ENCODE measurements at places on chromosomes 11 and 22. TPM values are rescaled to one million over a fixed set of nuclear protein-coding genes. Genes with fewer than 3 reads are reported as not detected.
A peak's percentile ranks its signal among the peaks of the same experiment; 100 is the strongest.

DNA sequence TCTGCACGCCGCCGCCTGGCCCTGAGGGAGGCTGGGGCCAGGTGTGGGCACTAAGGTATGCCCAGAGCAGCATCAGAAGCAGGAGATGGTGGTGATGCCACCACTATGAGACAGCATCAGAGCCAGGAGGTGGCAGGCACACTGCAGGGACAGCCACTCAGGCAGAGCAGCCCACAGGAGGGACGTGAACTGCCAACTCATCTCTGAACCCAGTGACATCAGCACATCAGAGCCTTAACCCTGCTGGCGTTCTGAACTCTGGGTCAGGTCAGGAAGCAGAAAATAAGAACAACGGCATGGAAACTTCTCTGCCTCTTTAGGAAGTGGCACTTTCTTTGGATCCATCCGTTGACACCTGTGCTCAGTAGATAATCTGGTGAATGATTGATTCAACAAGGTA is 14.7 kb upstream of the IFT27 start:
- DNase-seq, result peak; percentile 4

DNA sequence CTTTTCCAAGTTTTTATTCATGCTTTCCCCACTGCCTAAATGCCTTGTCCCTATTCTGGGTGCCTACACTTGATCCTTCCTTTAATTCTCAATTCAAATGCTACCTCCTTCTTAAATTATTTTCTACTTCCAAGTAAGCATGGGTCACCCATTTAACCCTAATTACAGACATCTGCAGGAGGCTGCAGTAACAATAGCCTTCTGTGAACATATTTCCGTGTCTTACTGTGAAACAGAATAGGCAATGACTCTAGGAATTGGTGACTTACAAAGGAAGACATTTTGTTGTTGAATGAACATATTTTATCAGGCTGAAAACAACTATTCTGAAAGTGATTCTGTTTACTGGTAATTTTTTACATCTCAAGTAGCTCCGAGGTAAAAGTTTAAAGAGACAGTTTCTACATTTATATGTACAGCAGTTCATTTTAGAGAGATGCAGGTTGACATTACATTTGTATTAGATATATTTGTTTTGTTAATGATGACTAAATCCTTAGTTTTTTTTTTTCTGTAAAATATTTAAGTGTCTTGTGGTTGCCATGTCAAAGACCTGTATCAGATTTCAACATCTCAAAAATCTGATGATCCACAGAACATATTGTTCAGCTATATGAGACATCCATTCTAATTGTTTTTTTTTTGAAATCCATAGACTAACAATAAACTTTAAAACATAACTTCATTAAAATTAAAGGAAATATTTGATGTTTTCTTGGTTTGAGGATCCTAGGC is 316.8 kb downstream of the CASP12 start:
- no peak for DNase-seq

GRCh38 chr11:111726301-111726713 is 39.9 kb downstream of the PPP2R1B start:
- DNase-seq, result no peak

GRCh38 chr11:37905707-37906417 is 1307.8 kb upstream of the RAG2 start:
- peak; percentile 14 for DNase-seq

APOC3 gene
- not detected for total RNA-seq

GRCh38 chr22:24486501-24486921 is 8.6 kb upstream of the UPB1 start:
- no peak for DNase-seq

GRCh38 chr11:106624377-106624776 is 393.9 kb downstream of the GUCY1A2 start:
- no peak for DNase-seq

- DNase-seq, result no peak
These were observed 34.4 kb upstream of the LRRC10B start for GRCh38 chr11:61474013-61474643.

GRCh38 chr11:13348305-13348704 is 70.7 kb downstream of the BMAL1 start:
- DNase-seq, result no peak

DNA sequence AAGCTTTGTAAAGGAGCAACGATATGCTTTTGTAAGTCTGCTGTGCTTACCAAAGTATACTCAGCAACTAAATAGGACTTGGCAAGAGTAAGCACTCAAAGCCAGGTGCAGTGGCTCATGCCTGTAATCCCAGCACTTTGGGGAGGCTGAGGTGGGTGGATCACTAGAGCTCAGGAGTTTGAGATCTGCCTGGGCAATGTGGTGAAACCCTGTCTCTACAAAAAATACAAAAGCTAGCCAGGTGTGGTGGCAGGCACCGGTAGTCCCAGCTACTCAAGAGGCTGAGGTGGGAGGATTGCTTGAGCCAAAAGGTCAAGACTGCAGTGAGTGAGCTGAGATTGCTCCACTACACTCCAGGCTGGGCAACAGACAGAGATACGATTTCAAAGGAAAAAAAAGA is 67.5 kb downstream of the PAK1 start:
- DNase-seq, result no peak

- DNase-seq, result no peak
These were observed 19.3 kb upstream of the SYT7 start for GRCh38 chr11:61599968-61600710.

- DNase-seq, result no peak
These were observed 34.5 kb downstream of the METTL15 start for GRCh38 chr11:28142724-28143123.

NEFH gene
- not detected for total RNA-seq

- peak; percentile 38 for DNase-seq
These were observed 25.8 kb downstream of the KCNC1 start for GRCh38 chr11:17760102-17761029.

DNA sequence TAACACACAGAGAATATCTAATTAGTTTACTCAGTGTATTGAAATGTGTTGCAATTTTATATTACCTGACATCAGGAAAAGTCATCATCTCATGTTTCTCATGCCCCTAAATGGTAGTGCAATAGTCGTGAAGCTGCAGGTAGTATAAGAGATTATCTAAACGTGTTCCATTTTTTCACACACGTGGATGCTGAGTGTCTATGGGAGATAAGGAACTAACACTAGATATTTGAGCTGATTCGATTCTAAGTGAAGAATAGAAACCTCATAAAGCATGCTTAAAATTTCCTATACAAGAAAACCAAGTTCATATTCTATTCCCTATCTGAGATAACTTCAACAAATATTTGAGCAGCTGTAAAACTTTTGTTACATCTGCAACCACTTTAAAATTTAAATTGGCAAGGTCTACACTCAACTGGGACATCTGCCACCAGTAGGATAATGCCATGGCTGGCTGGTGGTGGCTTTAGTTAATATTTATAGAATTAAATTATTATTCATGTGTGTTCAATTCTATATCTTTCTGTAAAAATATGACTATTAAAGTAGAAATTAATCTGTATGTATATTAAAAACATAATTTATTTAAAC is 388.8 kb downstream of the LUZP2 start:
- no peak for DNase-seq

DNA sequence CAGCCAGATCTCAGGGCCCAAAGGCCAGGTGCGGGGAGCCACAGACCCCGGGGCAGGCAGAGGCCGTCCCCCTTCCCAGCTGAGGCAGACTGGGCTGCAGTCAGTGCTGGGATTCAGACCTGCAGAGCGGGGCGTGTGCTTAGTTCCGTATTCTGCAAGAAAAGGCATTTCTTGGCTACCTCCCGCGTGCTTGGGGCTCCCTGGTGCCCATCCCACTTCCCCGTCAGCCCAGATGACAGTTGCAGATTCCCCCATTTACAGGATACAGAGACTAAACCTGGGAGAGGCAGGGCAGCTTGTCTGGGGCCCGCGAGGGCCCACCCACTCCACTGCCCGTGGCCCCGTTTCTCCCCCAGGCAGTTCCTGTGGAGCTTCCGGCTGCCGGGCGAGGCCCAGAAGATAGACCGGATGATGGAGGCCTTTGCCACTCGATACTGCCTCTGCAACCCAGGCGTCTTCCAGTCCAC is 18.3 kb downstream of the CYTH4 start:
- DNase-seq, result no peak

GRCh38 chr11:112478806-112479205 is 218.1 kb upstream of the PLET1 start:
- DNase-seq, result no peak

- DNase-seq, result peak; percentile 75
These were observed 533 bp downstream of the ELF5 start for GRCh38 chr11:34512840-34513681.

PCSK7 gene
- total RNA-seq, result 14.1 TPM

DNA sequence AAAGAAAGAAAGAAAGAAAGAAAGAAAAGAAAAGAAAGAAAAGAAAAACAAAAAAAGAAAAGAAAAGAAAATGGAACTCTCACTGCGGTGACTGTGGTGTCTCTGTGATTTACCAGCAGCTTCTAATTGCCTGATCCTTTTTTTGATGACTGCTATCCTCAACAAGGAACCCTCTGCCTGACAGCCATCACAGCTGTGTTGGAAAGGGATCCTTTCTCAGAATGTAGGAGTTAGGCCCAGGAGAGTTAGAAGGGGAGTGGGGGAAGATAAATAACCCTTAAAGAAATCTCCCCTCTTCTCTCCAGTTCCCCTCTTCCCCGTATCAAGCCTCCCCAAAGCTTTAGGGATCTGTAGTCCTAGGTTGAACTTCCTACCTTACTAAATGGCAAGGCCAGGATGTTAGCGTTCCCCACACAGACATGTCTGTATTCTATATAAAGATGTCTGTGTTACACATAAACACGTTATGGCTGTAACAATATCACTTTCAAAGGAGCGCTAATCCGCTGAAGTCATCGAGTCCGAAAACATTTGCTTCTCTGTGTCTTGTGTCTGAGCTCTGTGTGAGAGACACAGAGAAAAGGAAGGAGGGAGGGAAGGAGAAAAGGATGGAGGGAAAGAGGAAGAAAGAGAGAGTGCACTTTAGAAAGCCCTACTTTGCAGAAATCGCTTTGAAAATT is 26.8 kb upstream of the WT1 start:
- DNase-seq, result no peak

PIWIL4 gene
- not detected for total RNA-seq

GRCh38 chr11:111001986-111002611 is 243.4 kb upstream of the POU2AF2 start:
- DNase-seq, result peak; percentile 16

DNA sequence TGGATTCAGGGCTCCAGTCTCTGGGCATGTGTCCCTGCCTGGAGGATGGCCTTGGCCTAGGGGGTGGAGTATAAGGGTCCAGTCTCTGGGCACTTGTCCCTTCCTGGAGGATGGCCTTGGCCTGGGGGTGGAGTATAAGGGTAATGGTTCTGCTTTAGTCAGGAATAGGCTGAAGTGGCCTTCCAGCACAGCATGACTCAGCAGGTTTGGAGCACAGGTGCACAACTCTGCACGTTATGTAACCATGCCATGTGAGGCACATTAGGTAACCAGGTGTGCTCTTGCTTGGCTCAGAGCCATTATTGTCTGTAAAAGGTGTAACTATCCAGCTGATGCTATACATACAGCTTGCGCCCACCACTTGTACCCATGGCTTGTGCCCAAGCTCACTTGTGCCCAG is 48.4 kb upstream of the POLD3 start:
- DNase-seq, result no peak

PLA2G3 gene
- total RNA-seq, result not detected

SGSM1 gene
- not detected for total RNA-seq

- peak; percentile 74 for DNase-seq
These were observed 206.4 kb upstream of the E2F8 start for GRCh38 chr11:19447150-19447566.

SLC22A25 gene
- not detected for total RNA-seq

DNA sequence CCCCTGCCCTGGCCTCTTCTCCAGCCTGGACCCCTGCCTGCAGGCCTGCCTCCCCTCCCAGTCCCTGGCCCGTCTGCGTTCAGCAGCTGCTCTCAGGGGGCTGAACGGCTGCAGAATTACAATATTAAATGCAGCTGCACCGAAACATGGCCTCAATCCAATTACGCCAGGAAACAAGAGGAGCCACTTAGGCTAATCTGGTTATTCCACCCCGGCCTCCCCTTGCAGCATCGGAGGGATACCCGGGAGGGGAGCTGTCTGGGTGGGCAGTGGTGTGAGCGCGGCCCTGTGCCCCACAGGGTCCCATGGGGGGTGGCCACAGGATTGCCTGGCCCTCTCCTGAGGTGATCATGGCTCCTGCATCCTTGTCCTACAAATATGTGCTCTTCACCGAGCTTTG is 42.6 kb downstream of the FLRT1 start:
- DNase-seq, result no peak

TRIM49D2 gene
- total RNA-seq, result not detected

DNA sequence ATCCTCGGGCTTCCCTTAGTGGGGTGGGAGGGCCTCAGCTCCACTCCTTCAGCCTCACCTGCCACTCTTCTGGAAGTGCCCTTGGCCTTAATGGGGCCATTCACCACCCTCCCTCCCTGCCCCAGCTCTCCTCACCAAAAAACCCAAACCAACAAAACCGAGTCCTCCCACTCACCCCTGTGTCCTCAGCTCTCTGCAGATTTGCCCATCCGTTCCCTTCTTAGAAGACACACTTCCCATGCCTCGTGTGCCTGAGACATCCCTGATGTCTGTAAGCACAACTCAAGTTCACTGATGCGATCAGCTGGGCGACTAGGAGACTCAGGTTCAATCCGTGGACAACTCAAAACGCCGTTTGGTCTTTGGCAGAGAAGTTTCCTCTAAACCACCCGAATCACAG is 839.2 kb downstream of the TBC1D22A start:
- DNase-seq, result no peak

DNA sequence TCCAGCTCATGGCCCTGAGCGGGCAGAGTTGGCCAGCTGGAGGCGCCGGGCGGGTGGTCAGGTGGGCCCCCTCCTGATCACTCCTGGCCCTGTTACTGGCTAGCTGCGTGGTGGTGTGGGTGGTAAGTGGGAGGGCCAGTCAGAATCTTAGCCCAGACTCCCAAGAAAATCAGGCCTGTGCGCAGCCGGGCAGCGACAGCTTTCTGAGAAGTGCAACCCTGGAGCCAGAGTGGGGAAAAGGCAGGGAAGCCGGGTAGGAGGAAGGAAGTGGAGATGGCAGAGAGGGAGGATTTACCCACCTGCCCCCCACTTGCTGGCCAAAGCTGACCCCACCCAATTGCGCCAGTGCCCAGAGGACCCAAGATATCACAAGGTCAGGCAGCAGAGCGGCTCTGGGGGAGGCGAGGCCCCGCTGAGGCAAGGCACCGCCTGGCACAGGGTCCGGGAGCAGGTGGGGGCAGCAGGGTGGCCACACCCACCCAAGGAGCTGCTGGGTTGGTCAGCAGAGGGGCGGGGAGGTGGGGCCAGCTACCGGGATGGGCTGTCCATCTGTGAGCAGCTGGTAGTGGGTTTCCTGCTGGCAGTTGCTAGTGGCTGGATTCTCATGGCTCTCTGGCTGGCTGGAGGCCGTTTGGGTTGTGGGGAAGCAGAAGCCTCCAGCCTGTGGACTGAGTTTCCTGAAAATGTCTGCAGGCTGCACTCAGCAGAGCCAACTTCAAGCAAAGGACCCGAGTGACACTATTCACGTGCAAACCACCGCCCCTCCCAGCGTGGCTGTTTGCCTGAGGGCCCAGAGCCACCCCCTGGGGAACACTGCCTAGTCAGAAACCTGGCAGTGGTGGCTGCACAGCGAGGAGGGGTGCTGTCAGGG is 196.4 kb downstream of the IGLL1 start:
- no peak for DNase-seq
